ENCODE measurements at places on chromosomes 5 and 9. TPM values are rescaled to one million over a fixed set of nuclear protein-coding genes. Genes with fewer than 3 reads are reported as not detected.

SET gene
- total RNA-seq = 228 TPM

ANKS6 gene
- 11.3 TPM for total RNA-seq

PCDHGA2 gene
- total RNA-seq = 2.2 TPM

HCN1 gene
- not detected for total RNA-seq

LRRC19 gene
- not detected for total RNA-seq
